ENCODE measurements at places on chromosomes 3 and 15. TPM values are rescaled to one million over a fixed set of nuclear protein-coding genes. Genes with fewer than 3 reads are reported as not detected.
A peak's percentile ranks its signal among the peaks of the same experiment; 100 is the strongest.

DNA sequence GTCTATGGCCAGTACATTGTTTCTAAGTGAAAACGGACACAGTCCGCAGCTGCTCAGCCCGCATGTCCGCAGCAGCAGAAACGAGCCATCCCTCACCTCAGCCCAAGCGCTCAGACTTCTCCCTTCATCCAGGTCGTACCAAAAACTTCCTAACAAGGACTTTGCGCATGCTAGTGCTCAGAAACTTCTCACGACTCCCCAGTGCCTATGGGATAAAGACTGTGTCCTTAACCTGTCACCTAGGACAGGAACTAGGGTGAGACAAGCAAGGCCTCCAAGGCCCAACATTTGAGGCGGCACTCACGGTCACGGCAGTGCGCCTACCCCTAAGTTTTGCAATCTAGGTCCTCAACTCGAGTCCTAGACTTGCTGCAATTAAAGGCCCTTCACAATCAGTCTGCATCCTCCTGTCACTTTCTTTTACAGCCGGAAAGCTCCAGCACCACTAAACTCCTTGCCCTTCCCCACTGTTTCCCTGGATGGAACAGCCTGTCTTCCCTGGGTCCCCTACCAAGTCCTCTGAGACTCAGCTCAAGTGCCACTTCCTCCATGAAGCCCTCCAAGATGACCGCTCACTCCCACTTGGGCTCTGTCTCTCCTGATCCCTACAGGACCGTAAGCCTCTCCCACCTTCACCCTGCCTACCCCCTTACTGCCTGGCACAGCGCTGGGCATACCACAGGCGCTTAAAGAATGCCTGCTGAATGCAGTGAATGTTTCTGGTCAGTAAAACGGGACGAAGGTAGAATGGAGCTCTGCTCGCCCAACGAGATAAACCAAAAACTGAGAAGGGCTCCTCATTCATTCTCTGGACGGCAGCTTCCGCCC is 1.2 kb downstream of the CLN6 start:
- no peak for DNase-seq

P4HTM gene
- total RNA-seq = 32.9 TPM

GRCh38 chr3:109532257-109533216 is 195.2 kb upstream of the DPPA4 start:
- no peak for DNase-seq

SUSD5 gene
- total RNA-seq = 2.5 TPM

DNA sequence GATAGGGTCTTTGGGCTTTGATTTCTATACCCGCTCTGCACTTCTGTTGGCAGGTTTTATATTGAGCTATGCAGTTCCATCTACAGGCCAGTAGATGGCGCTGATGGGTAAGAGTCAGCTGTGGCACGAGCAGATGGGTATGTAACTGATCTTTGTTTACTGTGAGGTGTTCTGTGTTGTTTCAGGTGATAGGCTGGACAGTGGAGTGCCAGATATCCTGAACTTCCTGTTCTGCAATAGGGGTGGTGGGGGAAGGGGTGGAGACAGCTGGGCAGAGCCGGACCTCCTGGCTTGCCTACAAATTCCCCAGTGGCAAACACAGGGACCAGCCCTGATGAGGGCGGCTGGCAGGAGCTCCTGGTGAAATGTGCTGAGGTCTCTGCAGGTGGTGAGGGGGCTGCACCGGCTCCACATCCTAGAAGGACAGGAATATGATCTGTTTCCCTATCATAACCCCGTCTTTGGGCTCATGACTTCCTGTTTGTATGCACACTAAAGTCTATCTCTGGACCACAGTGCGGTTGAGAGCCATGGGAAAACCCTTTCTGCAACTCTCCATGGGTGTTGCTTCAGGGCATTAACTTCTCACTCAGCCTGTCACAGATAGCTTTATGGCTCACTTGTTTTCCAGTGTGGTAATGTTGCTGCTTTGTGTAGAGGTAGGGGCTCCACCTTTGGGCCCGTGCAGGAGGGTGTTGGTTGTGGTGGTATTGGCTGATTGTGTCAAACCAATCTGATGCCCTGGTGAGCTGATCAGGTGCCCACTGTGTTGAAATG is 13.4 kb upstream of the FAM98B start:
- DNase-seq = peak; percentile 25

DNA sequence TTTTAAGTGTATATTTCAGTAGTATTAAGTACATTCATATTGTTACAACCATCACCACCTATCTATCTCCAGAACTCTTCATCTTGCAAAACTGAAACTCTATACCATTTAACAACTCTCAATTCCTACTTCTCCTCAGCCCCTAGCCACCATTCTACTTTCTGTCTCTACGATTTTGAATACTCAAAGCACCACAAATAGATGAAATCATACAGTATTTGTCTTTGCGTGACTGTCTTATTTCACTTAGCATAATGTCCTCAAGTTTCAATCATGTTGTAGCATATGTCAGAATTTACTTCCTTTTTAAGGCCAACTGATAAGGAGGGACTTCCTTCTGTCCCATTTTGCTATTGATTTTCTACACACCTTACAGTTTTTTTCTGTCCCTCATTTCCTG is 593.3 kb downstream of the FHIT start:
- no peak for DNase-seq

RASA2 gene
- total RNA-seq = 12.6 TPM

GRCh38 chr3:177516158-177517011 is 319.1 kb upstream of the TBL1XR1 start:
- no peak for DNase-seq

DNA sequence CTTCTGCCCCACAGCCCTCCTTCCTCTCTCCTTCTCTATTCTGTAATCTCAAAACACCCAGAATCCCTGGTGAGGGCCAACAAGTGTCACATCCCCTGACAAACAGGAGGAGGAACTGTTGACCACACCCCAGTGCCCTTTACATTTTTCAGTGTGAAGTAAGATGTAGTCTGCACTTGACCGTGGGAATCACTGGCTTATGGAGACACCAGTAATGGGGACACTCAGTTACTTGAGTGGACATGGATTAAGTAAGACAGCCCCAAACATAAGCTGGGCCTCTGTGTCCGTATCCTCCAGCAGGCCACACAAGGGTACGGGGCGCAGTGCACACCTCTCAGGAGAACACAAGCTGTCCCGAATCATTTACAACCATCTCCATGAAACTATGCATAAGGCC is 28.4 kb upstream of the LIMD1 start:
- DNase-seq = no peak

COL6A5 gene
- 0.05 TPM for total RNA-seq

DNA sequence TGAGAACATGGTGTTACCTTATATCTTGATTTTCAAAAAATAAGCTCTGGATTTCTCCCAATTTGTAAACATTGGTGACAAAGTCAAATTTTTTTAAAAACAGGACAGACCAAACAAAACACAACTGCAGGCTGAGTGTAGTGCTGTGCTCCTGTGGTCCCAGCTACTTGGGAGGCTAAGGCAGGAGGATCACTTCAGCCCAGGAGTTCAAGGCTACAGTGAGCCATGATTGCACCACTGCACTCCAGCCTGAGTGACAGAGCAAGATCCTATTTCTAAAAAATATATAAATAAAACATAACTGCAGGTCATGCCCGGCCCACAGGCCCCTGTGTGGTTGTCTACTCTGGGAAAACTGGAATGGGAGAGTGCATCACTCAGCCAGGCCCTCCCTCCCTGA is 4.0 kb upstream of the ZXDC start:
- DNase-seq = no peak

DNA sequence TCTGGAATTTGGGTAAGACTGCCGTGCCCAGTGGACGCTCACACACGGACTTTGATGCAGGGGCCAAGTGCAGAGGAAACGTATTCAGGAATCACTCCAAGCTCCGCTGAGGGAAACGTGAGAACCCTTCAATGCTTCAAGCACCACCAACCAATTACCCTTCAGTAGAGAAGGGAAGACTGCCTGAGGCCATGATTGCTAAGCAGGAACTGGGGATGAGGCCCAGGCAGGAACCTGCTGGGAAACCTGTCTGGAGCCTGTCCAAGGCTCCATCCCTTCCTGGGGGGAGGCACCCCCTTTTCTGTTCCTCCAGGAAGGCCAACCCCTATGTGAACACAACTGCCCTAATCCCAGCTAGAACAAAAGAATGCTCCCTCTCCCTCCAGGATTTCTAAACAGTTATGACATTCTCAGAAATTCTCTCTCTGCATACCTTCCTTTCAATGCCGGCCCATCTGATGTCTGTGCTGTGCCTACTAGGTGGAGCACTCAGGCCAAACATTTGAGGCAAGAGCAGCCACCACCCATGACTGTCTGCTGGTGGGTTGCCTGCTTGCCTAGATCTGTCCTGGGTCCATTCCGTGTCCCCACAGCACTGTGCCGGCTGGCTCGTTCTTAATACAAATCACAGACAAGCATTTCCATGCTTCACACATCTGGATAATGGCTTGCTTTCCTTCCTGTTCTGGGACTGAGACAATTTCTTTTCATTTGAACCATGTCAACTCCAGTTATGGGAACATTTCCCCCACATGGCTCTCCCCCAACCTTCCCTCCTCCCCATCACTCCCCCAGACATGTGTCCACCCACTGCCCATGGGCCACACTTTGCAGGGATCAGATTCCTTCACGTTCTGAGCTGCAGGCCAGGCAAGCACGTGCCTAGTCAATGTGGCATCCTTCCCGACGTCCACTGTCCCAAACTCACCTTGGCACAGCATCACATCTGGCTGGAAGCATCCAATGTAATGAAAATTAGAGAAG is 149.4 kb downstream of the ADAMTS17 start:
- DNase-seq = no peak

ITIH1 gene
- total RNA-seq = not detected

DNA sequence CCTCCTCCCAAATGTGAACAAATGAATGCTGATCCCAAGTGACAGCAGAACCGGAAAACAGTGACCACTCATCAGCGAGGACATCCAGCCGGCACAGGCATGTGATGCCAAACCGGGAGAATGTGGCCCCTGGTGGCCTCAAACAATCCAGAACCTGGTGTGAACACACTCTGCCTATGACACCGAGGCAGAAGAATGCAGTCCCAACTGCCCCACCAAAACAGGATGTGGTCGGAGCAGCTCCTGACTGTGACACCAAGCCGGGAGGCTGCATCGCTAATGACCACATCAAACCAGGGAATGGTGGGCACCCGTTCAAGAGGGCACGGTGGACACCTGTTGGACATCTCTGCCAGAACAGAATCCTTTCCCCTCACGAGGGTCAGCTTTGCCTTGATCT is 15.4 kb downstream of the SCN5A start:
- no peak for DNase-seq

GRCh38 chr3:18224426-18224825 is 200.7 kb downstream of the SATB1 start:
- DNase-seq = no peak

DNA sequence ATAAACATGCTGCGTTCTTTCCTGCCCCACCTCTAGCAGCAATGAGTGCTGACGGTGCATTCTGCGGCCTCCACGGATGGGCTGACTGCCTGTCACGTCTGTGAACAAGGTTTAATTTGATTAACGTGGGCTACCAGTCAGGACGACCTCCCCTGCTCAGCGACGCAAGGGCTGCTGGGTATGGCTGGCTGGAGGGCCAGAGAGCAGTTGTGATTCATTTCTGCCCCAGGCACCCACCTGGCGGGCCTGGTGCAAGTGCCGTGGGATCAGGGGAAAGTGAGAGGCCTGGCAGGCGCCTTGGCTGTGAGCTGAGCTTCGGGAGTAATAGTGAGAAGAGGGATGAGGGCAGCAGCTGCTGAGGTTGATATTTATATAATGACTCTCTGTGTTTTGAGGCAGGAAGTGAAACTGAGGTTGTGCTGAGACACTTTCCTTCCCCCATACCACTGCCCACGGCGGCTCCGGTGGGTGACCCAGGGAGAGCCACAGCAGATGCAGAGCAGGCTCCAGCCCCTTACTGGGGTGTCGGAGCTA is 190.4 kb upstream of the BCL6 start:
- DNase-seq = no peak

DNA sequence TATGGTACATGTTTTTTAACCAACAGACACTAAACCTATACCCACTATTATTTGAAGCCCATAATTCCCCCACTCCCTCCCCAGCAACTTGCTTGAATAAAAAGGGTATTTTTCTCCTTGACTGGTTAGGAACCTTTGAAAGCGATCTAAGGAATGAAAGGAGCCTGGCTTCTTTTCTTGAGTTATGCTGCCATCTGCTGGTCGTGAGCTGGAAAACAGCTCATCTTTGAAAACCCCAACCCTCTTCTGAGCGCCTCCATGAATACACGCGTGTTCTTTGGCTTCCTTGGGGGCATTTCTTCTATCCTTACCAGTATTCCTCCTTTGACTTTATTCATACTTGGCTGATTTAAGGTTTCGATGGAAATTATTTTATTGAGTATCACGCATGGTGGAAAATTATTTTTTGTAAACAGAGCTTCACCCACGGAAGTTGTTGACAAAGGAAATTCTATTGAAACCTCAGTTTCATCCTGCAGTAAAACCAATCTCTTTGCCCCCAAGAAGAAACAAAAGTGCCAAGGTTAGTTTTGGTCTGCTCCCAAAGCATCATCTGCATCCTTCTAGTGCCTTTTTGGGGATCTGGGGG is 171.6 kb downstream of the SV2B start:
- DNase-seq = peak; percentile 60
